ENCODE measurements at places on chromosomes 7 and 10.
A peak's percentile ranks its signal among the peaks of the same experiment; 100 is the strongest.

DNA sequence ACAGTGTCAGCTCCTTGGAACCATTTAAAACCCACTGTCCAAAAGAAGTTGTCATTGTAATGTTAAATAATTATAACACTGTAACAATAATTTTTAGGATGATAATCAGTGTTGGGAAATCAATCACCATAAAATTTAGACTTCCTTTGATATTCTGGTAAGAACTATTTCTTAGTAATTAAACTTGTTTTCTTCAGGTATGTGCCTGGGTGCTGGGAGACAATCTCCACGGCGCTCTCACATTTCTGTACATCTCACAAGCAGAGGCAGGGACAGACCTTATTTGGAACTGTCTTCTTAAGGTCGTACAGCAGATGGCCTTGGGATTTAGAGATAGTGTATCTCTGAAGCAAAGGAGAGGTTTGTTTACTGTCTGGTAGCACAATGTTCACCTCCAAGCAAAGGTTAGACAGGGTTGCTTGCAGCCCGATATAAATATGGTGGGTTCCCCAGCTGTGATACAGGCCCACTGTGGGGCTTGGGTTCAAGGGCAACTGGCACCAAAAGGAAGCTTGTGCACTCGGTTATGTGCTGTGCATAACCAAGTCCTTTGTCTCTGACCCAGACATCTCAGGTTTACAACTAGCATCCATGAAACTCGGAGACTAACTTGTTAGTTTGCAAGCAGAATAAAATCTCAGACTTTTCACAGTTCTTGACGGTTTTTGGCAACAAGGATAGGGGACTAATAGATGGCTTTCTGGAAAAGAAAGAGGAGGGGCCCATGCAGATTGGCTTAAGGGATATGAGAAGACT is 125.5 kb downstream of the RNF32 start:
- DNase-seq = no peak

DNA sequence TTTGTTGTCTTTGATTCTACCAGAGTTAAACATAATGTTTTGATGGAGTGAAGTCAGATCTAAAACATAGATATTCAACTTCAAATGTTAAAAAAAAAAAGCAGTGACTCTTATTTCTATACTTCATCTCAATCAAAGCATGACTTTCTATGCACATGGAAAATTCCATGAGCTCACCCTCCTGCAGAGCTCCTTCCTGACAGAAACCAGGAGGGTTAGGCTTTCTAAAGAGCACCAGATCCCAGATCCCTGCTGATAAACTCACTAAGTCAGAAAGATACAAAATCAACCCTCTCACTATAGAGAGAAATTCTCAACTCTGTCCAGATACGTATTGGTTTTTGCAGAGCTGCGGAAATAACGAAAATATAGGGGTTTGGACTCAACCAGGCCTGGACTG is 122.6 kb downstream of the FAM107B start:
- DNase-seq = no peak

DNA sequence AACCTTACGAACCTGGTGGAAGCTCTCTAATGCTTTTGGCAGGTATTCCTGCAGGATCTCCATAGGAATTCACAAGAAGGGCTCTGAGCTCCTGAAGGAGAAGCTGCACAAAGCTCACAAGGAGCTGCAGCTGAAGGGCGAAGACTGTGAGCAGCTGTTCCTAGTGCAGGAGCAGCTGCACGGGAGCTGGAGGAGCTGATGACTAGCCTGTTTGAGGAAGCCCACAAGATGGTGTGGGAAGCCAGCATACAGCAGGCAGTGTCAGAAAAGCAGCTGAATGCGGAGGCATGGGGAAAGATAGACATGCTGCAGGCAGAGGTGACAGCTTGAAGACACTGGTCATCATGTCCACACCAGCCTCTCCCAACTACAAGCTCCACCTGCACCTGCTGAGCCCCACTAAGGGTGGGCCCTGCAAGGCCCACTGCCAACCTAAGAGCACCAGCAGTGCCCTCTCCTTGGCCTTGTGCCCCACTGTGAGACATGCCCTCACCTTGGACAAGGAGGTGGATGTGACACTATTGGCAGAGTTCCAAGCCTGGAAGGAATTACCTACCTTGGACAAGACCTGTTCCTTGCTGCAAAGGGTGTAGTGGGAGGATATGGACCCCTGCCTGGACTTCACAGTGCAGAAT is 250.6 kb downstream of the BBS9 start:
- no peak for DNase-seq

GRCh38 chr10:11297136-11297535 is 279.5 kb downstream of the CELF2 start:
- DNase-seq = no peak

DNA sequence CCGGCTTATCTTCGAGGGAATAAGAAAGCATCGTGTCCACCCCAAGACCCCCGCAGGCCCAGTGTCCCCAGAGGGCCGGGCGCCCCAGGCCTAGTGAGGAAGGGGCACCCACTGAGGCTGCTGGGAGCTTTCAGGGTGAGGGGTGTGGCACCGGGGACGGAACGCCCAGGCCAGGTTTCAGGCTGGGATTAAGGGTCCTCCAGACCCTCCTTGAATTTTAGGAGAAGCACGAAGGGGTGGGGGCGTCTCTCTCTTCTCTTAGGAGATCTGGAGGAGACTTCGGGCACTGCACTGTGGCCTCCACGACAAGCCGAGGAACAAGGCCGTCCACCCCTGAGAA is 96.8 kb downstream of the PDGFA start:
- DNase-seq = no peak

DNA sequence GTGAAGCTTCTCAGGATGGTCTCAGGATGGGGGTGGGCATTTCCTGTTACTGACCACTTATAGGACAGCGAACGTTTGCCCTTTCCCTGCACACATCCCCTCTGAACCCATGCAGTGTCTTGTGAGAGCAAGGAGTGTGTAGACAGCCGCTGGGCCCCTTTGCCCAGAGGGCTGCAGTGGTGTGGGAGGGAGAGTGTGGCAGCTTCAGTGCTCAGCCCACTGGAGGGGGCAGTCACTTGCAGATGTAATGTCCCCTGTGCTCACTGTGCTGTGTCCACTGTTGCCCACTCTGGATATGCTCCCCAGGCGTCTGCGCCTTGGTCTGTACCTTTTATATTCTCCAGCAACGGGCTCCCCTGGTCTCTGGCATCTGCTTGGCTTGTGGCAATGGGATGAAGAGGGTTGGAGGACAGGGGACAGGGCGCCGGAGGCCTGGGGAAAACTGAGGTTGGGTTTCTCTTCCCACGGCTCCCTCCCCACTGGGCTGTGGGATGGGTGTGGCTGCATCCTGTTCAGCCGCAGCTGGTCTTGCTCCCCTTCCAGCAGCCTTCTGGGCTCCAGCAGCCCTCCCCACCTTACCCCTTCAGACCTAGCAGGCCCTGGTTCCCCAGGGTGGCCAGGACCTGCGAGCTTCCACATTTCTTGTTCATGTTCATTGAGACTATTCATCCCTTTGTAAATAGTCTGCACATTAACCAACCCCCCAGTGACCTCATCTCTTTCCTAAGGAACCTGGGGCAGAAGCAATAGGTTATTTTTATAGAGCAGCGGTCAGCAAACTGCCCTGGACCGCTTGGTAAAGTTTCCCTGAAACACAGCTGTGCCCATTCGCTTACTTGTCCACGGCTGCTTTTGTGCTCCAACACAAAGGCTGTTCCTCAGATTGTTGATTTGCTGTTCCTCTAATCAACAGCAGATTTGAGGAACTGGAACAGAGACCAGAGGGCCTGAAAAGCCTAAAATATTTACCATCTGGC is 6.1 kb downstream of the ZNF789 start:
- no peak for DNase-seq

GRCh38 chr10:123227706-123228105 is 73.5 kb downstream of the BUB3 start:
- DNase-seq = no peak

GRCh38 chr10:104033401-104033930 is 52.2 kb downstream of the COL17A1 start:
- DNase-seq = no peak

DNA sequence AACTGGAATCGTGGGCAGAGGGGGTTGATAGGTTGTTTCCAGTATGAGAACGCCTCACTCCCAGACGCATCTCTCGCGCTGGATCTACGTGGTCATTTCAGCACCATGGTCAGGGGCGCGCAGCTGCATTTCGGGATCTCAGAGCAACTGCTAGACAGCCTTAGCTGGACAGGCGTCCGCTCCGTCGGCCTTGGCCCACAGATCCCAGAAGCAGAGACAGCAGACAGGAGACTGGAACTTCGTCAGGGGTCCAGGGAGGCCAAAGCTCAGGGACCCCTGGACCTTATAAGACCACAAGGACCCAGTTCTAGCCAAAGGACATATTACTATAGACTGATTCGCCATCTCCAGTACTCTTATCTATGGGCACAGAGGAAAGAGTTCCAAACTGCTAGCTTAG is 5.3 kb downstream of the NEUROG3 start:
- DNase-seq = peak; percentile 40

DNA sequence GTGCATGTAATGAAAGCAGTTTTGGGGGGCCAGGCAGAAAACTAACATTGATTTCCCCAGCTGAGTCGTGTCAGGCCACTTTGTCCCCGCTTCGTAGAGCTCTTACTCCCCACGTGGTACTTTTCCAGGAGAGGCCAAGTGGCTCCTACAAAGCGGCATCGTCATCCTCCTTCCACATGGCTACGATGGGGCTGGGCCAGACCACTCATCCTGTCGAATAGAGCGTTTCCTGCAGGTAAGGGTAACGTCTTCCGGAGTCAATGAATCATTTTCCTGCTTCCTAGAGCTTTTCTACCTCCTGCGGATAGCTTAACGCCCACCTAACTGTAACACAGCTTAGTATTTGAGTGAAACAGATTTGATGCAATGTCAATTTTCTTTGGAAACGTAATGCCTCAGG is 21.7 kb upstream of the SEC61A2 start:
- no peak for DNase-seq

- no peak for DNase-seq
These were observed 128.4 kb upstream of the RAB11FIP2 start for GRCh38 chr10:118175148-118175547.

DNA sequence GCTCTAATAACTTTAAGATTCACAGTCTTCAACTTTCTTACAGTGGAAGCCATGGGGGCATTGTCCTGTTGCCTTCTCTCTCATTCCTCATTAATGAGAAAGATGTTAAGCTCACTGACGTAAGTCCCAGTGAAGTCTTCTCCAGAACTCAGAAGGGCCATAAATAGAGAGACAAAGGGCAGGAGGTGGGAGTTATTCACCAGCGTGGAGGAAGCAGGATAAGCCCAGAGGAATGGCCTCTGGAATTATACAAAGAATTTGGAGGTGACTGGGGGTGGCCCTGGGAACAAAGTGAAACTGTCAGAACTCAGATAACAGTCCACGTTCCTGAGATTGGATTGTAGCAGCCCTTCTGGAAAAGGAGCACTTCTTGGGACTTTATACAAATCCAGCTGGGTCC is 52.4 kb downstream of the SORBS1 start:
- DNase-seq = no peak

GRCh38 chr7:37212051-37212450 is 236.6 kb downstream of the ELMO1 start:
- no peak for DNase-seq

DNA sequence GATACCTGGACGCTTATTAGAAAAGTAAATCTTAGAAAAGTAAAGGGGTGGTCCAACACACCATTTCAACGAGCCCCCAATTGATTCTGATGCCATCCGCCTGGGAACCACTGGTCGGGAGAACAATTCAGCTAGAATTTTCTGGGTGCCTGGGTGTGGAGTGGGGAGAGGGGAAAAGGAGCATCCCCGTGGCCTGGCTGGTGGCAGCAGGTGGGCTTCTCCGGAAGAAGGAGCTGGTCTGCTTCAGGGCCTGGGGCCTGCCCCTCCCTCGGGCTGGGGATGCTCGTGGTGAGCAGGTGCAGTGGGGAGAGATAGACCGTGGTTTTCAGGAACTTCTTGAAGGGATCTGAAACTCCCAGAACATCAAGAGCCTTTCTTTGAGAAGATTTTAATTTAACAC is 39.9 kb upstream of the DUSP5 start:
- DNase-seq = no peak

DNA sequence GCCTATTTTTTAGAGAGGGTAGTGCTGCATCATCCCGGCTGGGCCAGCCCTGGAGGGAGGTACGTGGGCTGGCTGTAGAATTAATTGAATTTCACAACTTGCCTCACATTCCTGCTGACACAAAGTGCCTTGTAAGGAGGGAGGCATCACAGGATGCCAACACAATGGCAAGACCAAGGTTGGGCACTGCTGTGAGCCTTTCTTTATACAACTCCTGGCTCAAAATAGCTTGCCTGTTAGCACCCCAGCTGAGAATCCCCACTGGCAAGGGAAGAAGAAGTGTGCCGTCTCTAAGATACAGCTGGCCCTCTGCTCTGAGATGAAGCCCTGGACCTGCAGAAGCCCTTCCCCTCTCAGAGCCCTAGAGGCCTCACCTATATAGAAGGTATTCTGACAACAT is 873.9 kb downstream of the GRID1 start:
- no peak for DNase-seq

- no peak for DNase-seq
These were observed 14.2 kb upstream of the LFNG start for GRCh38 chr7:2505401-2505800.

DNA sequence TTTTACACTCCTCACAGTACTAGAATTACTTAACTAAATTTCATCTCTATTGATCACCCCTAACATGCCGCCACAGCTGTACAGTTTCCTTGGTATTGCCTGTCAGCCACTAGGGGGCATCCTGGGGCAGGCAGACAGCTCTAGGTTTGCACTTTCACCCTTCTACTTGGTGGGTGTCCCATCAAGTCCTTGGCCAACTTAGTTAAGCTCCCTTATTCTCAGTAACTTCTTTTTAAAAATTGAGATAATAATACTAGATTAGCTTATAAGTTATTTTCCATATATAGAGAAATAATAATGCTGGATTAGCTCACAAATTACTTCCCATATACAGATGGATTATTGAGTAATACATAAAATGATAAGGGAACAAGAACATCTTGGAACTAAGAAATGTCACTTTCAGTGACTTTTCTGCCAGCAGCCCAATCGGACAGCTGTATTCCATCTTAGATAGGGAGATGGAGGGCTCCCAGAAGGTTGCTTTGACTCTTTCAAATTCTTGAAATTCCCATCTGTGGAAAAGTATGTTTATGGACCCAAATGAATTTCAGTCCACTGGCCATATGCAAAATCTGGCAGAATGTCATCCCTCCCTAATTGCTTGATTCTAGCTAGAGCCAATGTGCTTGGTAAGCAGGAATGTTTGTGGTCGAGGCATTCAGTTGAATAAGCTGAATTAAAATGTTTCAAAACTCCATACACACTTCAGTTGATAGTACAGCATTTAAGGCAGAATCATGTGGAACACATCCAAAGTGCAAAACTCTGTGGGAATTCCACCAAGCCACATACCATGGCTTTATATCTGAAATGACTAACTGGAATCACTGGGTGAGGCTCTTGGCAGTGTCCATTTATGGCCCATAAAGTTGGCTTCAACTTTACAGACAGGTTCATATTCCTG is 309.7 kb downstream of the CSTF2T start:
- peak; percentile 27 for DNase-seq

- DNase-seq = no peak
These were observed 408.2 kb upstream of the CELF2 start for GRCh38 chr10:10609379-10609955.

Measured in inflammatory macrophage treated with lipopolysaccharide for 1 hour (primary cell).